ENCODE measurements at places on chromosomes 5 and 9.

DNA sequence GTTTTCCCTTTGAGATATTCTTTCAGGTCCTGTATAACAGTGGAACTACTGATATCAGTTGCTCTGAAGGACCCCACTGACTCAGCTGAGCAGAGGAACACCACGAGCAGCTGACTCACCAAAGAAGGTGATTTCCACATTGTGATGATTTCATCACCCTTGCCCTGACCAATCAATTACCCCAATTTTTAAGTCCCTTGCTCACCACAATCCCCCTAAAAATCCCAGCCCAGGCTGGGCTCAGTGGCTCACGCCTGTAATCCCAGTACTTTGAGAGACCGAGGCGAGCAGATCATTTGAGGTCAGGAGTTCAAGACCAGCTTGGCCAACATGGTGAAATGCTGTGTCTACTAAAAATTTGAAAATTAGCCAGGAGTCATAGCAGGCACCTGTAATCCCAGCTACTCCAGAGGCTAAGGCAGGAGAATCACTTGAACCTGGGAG, 125.3 kb upstream of the ABCA1 start:
- DNase-seq, result no peak

DNA sequence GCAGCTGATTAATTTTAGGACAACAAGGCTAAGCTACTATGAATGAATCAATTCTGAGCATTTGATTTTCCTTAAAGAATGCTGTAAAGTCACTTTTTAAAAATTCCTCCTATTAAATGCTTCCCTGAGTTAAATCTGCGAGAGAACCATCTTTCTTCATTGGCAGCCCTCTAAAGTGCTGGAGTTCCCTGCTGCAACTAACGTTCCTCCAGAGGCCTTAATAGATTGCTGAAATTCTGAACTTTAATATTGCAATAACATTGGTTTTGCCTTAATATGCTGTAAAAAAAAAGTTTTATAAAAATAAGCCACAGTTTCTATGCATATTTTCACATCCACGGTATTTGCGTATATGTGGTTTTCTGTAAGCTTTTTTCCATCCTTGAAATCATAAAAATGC, 298.0 kb upstream of the PIK3R1 start:
- no peak for DNase-seq

DNA sequence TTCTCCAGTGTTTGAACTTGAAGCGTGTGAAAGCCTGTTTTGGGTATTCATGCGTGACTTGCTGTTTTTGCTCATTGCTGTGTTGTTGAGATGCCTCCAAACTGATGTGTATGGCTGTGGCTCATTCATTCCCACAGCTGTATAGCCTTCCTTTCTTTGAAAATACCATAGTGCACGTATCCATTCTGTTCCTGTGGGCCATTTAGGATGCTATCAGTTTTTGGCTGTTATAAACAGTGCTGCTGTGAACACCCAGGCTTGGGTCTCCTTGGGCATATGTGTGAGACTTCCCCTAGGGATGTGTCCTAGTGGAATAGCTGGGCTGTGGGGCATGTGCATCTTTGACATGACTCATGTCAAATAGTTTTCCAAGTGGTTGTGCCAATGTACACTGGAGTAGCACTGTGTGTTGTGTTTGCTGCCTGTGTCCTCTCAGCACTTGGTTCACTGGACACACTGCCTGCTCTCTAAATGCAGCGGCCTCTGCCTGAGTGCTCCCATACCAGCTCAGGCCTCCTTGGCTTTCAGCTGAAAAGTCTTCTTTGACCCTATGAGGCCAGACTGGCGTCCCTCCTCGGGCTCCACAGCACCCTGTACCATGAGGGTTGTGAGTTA, 102.6 kb upstream of the TBC1D2 start:
- DNase-seq, result no peak

DNA sequence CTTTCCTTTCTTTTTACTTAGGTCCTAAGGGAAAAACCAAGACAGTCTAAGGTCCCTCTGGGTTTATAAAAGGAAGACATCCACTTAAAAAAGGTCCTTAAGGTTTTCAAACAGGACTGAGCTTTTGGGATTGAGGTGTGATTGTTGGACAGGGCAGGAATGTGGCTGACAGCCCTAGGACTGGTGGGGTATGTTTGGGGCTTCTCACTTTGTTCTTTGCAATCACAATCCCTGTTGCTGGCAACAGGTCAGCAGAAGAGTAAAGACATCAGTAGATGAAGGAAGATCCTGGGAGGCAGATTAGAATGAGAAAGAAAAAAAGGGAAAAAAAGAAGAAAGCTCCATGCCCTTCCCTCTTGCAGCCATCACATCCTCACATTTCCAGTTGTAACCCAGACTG, 101.4 kb upstream of the TARS1 start:
- DNase-seq, result no peak

DNA sequence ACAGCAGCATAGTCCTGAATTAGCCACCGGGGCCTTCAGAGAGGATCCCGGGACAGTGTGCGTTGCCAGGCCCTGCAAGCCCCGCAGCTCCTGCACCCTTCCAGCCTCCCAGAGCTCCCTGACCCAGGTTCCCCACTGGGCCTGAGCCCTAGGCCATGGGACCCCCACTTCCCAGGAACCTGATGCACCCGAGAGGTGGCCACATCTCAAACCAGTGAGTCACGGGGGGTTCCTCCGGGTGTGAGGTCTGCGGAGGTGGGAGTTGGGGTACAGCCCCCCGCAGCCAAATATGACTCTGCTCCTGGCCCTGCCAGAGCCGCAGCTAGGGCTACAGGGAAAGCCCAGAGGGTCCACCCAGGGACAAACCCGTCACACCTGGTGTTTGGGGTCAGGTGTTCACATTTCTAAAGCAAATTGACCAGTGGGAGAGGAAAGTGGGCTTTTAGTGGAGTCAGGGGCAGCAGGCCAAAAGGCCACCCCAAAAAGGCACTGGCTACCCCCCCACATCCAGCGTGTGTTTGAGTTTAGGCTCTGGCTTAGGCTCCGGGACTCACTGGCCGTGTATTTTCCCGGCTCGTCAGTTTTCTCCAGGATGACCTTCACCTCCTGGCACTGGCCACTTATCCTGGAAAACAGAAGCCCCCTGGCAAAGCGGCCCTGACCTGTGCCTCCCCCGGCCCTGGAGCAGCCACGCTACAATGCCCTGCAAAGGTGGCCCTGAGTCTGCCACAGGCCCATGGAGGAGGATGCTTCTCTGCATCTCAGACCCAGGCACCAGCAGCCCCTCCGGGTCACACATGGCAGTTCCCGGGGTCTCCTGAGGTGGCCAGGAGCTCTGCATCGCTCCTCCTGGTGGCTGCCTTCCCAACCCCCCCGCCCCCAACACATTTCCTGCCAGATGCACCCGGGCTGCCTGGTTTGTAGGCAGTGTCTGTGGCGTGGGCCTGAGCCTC, 17.4 kb upstream of the OBP2B start:
- DNase-seq, result no peak

GRCh38 chr9:113139225-113139829, 11.5 kb upstream of the SLC31A2 start:
- DNase-seq, result no peak

DNA sequence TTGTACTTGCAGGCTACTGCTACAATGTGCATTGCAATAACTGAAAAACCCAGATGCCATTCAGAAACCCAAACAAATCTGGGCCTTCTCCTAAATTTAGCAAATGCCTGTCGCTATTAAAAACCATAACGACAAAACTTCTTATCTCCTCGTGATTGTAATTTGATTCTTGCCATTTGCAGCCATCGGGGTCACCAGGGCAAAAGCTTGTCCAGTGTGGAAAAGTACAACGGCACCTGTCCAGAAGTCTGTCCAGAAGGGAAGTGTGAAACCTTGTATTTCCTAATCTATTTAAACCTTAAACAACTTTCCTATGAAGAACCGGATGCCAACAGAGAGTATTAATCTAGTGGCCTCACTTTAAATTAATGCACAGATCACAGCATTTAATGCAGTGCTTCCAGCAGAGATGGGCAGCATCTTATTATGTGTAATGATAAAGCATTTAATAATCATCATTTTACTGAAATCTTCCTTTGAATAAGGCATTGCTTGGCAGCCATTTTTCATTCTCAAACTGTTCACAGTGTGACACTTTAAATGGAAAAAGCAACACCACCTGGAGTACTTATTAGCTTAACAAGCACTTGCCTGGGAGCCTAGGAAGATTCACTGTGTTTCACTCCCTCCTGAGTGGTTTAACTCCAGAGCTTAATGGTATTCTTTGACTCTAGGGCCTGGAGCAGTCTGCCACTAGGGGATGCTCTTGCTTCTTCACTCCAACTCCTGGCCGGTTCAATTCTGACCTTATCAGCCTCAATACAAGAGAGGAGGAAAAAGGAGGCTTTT, 4.9 kb upstream of the C7 start:
- DNase-seq, result peak; percentile 5

GRCh38 chr9:124038239-124038638, 26.7 kb downstream of the LHX2 start:
- no peak for DNase-seq

- no peak for DNase-seq
Observed at GRCh38 chr9:93117924-93118862, 15.9 kb downstream of the NINJ1 start.

GRCh38 chr5:160925281-160925680, 73.3 kb upstream of the ATP10B start:
- DNase-seq, result no peak

DNA sequence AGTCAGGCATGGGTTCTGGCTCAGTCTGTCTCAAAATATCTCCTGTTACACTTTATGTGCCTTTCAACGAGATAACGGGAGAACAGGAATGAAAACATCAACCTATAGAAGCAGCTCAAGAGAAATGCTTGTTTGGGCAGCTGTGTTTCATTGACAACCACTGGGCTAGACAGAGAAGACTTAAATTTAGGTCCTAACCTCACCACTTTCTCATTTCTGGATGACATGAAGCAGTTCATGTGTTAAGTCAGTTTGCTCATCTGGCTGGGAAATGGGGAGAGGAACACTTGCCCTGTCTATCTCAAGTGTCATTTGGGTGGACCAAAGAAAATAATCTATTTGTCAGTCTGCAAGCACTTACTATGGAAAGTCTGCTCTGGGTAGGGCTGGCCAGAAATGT, 66.7 kb upstream of the PCA3 start:
- no peak for DNase-seq

DNA sequence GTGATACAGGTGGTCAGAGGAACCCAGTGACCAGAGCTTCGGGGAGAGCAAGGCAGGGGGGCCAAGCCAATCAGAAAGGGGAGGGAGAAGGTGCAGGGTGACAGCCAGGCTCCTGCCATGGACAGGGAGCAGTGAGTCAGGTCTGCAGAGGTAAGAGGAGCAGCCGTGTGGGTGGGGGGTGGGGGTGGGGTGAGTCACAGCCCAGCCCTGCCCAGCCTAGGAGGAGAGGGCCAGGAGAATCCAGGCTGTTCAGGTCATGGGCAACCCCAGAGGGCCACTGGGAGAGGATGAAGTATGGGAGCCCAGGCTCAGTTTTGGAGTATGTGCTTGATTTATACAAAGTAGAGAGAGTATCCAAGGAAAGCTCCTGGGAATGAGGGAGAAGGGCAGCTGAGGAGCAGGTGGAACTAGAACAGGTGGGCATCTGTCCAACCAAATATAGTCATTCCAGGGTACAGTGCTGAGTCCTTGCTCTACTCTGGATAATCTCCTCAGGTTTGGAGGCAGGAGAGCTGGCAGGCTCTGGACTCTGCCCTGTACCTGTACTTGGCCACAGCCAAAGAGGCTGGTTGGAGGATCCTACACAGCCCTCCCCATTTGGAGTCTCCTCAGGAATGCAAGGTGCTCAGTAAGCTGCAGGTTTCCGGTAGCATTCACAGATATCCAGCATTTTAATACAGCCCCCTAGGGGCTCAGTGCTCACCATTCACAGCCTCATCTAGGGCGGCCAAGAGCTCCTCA, 1.6 kb downstream of the HBEGF start:
- no peak for DNase-seq

- DNase-seq, result no peak
Observed at GRCh38 chr5:174719793-174720611, 4.4 kb upstream of the MSX2 start.

GRCh38 chr9:129696944-129697655, 31.7 kb downstream of the PRRX2 start:
- DNase-seq, result no peak

DNA sequence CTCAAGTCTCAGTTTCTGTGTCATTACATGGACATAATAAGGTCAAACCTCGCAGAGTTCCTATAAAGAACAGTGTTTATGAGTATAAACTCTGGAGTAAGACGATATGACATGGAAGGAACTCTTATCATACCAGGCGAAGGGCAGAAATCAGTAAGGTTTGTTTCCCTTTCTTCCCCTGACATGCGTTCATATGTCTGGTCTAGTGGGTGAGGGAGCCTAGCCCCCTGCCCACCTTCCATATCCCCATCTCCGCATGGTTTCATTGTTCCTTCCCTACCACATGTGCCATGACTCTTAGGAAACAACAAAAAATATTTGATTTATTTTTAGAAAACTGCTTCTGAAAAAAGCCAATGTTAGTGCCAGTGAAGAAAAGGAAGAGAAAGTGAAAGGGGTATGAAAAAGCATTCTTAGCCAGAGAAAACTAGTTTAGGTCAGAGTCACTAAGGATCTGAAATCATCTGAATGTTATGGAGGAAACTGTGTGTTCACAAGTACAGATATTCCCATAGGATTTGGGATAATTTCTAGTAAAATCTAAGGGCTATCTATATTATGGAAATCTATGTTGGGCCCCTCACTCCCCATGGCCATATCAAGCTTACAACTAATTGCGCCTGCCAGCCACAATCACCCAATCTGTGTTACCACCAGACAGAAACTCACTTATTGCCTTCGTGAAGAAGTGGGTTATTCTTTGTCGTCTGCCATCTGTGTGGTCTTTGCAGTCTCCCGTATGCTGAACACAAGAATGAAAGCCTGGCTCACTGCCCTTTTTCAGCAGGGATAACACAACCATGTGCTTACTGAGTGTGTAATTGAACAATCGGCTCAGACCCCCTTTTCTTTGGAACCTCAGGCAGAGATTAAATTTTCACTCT, 19.9 kb upstream of the HMHB1 start:
- no peak for DNase-seq

DNA sequence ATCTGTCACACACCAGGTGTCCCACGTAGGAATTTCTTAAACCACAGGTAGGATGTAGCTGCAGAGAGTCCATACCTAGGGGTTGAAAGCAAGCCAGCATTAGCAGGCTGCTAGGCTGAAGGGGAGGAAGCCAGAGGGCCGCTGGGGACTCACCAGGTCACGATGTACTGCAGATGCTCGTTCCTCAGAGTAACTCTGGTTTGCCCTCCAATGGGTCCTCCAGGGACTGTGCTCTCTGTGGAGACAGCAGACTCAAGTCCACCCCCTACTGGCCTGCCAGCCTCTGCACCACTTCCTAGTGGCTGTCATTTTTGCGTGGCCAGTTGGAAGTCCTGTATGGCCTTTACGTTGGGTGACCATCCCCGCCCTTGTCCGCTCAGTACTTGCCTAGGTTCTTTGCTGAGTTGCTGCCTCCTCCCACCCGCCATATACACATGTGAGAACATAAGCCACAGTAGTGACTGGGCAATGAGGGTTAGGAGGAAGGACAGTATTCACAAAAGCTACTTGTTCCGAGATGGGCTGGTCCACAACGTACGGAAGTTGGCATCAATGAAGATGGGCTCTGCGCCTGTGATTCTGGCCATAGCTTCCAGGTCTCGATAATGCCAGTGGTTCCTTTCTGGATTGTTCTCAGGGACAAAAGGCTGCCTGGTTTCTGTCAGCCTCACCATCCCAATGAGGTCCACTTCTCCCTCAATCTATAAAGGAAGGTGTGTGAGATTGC, 4.1 kb downstream of the RPL7A start:
- peak; percentile 46 for DNase-seq

- DNase-seq, result no peak
Observed at GRCh38 chr5:28117273-28117672, 1078.9 kb upstream of the CDH9 start.
